ENCODE measurements at places on chromosomes 13 and 19.

- H3K27ac ChIP-seq = no peak overlapping the region
- H3K27me3 ChIP-seq = peaks cover 6% of the 10 kb centered on the region
- no peak overlapping the region for H3K4me3 ChIP-seq
- no peak for DNase-seq
- no peaks in the 10 kb centered on the region for H3K36me3 ChIP-seq
Observed at GRCh38 chr13:27022571-27023311, 148.9 kb downstream of the USP12 start.

DNA sequence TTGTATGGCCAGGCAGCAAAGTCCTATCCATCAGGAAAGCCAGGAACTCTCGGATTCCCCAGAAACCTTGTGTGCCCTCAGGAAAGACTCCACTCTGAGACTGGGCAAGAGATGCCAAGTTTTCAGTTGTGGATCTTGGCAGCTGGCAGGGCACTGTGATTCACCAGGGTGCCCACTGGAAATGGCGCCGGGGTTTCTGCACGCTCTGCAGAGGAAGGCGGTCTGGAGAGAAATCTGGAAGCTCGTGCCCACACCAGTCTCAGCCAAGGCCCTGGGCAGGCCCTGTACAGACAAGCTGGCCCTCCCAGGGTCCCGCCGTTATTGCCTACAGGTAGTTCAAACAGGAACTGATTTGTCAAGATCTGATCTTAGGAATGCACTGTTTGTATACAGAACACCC is 4.9 kb downstream of the NAPA start:
- H3K27me3 ChIP-seq = no peaks in the 10 kb centered on the region
- no peak overlapping the region for H3K27ac ChIP-seq
- H3K4me3 ChIP-seq = no peak overlapping the region
- H3K36me3 ChIP-seq = peaks cover under 1% of the 10 kb centered on the region

GRCh38 chr13:107192289-107192688 is 624.4 kb upstream of the ARGLU1 start:
- no peak overlapping the region for H3K27ac ChIP-seq
- no peak for DNase-seq
- no peaks in the 10 kb centered on the region for H3K36me3 ChIP-seq
- H3K4me3 ChIP-seq = no peak overlapping the region
- H3K27me3 ChIP-seq = no peaks in the 10 kb centered on the region

- H3K36me3 ChIP-seq = no peaks in the 10 kb centered on the region
- no peaks in the 10 kb centered on the region for H3K4me1 ChIP-seq
- no peak for DNase-seq
- no peak overlapping the region for H3K27ac ChIP-seq
- peaks cover 1% of the 10 kb centered on the region for H3K27me3 ChIP-seq
- no peak overlapping the region for H3K4me3 ChIP-seq
Observed at GRCh38 chr19:3276341-3276799, 51.9 kb downstream of the CELF5 start.

DNA sequence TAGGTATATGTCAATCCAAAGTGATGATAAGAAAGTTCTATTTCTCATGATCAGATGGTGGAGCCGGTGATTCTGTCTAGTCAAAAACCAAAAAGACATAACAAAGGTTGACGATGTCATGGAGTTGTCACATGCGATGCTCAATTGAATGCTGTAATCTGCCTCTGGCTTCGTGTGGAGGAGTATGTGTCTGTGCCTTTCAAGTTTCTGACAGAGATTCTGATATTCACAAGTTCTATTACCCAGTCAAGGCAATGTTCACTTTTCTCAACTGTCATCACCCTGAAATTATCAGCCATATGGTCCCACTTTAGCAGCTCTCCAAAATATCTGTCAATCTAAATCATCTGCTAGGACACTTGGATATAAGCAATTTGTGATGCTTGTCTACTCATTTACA is 367.6 kb upstream of the PRR20A start:
- no peaks in the 10 kb centered on the region for H3K36me3 ChIP-seq
- H3K27me3 ChIP-seq = no peaks in the 10 kb centered on the region
- H3K4me3 ChIP-seq = no peak overlapping the region
- no peak overlapping the region for H3K27ac ChIP-seq

- H3K36me3 ChIP-seq = no peaks in the 10 kb centered on the region
- no peak overlapping the region for H3K27ac ChIP-seq
- H3K4me3 ChIP-seq = no peak overlapping the region
Observed at GRCh38 chr13:37615276-37615675, 16.7 kb upstream of the POSTN start.

DNA sequence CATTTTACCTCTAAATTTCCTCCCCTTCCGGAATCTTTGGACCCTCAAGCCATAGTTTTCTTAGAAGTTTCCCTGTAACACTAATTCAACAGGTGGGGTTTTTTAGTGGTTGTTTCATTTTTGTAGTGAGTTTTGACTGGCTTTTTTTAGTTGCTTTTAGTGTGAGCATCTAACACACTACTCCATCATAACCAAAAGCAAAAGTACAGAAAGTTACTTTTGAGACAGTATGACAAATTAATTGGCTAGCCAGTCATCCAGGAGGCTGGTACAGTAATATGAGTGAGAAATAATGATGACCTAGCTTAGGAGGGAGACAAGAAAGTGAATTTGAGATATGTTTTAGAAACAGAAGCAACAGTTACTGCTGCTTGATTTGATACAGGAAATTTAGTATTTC is 71.5 kb downstream of the DNAJC15 start:
- no peak overlapping the region for H3K27ac ChIP-seq
- no peaks in the 10 kb centered on the region for H3K27me3 ChIP-seq
- peaks cover 22% of the 10 kb centered on the region for H3K4me1 ChIP-seq
- DNase-seq = no peak
- no peak overlapping the region for H3K4me3 ChIP-seq
- no peaks in the 10 kb centered on the region for H3K36me3 ChIP-seq

All from endothelial cell of umbilical vein (primary cell).